CD8-positive, alpha-beta memory T cell (primary cell): ENCODE measurements at places on chromosomes 11 and 22. TPM values are rescaled to one million over a fixed set of nuclear protein-coding genes. Genes with fewer than 3 reads are reported as not detected.

The PRR33 gene
- not detected for total RNA-seq

The KMT5B gene
- 22.6 TPM for total RNA-seq

The GAS2 gene
- 2.7 TPM for total RNA-seq

The OR10A2 gene
- not detected for total RNA-seq

The AQP11 gene
- total RNA-seq, result 0.11 TPM

The CTSD gene
- total RNA-seq, result 116 TPM

The LUZP2 gene
- not detected for total RNA-seq

The OR8D1 gene
- not detected for total RNA-seq

The APLNR gene
- not detected for total RNA-seq

The OR8G1 gene
- not detected for total RNA-seq

The RAC2 gene
- 452 TPM for total RNA-seq

The SLC22A12 gene
- total RNA-seq, result not detected
